ENCODE measurements at places on chromosomes 6 and 20.

DNA sequence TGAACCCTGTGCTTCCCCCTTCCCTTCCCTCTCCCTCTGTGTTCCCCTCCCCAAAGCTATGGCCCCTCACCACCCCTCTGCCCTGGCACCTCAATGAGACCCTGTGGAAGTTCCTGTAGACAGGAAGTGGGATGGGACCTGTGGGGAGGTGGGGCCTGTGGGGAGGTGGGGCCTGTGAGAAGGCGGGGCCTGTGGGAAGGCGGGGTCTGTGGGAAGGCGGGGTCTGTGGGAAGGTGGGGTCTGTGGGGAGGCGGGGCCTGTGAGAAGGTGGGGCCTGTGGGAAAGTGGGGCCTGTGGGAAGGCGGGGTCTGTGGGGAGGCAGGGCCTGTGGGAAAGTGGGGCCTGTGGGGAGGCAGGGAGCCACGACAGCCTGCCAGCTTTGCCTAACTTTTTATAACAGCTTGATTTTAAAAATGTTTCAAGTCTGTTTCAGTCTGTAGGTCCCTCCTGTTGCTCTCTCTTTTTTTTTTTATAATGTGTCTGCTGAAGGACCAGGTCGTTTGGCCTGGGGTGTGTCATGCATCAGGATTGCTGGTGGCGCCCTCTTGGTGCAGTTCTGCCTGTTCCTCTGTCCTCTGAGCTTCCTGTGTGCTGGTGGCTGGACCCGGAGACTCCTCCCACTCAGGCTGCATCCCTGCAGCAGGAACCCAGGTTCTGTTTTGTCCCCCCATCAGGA is 70.5 kb upstream of the SLCO4A1 start:
- no peak for DNase-seq

- DNase-seq: no peak
Observed at GRCh38 chr6:14804001-14804784, 441.7 kb upstream of the JARID2 start.

GRCh38 chr6:25498505-25498904 is 153.5 kb upstream of the SCGN start:
- DNase-seq: no peak

- no peak for DNase-seq
Observed at GRCh38 chr6:151676460-151676945, 131.0 kb upstream of the ESR1 start.

DNA sequence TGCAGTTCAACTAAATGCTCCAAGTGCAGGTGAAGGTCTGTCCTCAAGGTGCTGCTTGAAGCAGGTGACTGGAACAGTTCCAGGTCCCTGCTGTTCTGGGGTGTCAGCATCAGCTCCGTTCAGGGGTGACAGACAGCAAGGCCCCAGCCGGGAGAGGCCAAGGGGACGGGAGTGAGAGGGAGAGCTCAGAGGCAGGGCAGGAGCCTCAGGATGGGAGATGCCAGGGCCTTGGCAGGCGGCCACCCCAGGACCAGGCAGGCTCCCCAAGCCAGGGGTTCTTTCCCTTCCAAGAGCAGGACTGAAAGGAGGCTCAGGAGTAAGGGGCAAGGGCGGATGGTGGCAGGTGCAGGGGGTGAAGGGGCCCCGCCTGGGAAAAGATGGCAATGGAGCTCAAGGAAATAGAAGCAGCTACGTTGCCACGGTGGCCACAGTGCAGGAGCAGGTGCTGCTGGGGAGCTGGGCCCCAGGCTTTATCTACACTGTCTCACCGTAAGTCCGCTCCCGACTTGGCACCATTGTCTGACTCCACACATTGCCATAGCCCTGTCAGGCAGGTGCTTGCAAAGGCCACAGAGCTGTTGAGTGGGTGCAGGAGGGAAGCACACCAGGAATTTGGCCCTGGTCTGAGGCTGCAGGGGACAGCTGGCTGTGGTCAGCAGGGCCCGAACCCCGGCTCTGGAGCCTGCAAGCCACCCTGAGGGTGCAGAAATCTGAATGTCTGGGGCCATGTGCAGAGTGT is 43.1 kb downstream of the ERMARD start:
- no peak for DNase-seq

- no peak for DNase-seq
Observed at GRCh38 chr6:22880686-22881433, 311.5 kb downstream of the HDGFL1 start.

All from CD4-positive, alpha-beta T cell treated with Interleukin-6 for 4 hours (primary cell).